Right lobe of liver (tissue), 6 donors: ENCODE measurements at places on chromosomes 7 and 10.

DNA sequence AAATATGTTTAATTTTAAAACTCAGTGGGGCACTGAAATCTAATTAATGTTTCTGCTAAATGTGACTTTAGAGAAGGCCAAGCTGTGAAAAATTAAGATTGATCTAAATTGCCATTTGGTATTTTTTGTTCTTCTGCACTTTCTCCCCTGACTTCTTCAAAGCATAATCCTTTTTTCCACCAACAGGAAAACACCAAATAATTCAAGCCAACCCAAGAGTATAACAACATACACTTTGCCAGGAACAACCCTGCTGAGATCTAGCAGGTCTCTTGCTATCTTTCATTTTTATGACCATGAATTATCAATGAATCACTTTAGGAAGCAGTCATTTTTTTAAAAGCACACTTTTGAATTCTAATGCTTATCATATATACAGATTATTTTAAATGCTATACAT lies 100.1 kb downstream of the USP6NL start:
- DNase-seq, result no peak

- DNase-seq, result no peak
These were observed 57.1 kb downstream of the CYCS start for GRCh38 chr7:25067726-25068501.

- DNase-seq, result no peak
These were observed 23.0 kb downstream of the PHYH start for GRCh38 chr10:13276749-13277365.

DNA sequence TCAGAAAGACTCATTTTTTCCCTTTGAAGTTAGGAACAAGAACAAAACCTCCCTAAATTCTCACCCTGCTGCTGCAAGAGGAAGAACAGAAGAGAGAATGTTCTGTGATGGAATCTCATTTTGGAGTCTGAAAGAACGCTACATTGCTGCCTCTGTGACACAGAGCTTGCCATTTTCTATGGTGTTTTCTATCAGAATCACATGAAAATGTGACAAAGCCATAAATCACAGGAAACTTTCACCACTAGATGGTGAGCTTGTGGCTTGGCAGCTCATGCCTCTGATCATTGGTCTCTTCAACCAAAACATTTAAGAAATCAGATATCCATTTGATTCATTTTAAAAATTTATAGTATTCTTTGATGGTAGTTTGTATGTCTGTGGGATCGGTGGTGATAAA lies 82.9 kb downstream of the CADPS2 start:
- DNase-seq, result no peak

GRCh38 chr10:31207636-31208035 lies 111.4 kb upstream of the ZEB1 start:
- DNase-seq, result no peak

DNA sequence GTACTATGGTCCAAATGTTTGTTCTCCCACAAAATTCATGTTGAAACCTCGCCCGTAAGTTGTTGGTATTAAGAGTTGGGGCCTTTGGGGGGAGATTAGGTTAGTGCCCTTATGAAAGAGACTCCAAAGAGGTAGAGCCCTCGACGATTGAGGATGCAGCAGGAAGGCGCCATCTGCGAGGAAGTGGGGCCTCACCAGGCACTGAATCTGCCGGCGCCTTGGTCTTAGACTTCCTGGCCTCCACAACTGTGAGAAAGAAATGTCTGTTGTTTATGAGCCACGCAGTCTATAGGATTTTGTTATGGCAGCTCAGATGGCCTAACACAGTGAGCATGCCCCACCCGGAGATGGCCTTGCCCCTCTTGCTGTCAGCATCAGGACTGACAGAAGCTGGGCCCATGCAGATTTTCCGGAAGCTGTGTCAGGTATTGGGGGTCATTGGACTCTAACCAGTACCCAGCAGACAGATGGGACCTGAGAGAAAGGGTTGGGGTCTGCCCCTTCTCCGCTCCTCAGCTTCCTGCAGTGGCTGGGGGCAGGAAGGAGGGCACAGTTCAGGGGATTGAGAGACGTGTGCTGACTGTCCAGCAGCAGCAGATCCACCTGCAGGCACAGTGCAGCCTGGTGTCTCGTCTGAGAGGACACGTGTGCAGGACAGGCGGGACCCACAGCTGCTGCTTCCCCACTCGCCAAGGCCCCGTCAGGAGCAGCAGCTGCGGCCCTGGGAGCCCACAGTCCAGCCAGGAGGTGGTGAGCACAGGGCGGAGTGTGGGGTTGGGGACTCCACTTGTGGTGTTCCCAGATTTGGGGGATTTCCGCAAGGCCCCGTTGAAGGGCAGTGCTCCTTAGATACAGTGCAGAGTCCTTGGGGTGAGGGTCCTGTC lies 47.8 kb downstream of the MGMT start:
- no peak for DNase-seq

- DNase-seq, result peak; percentile 80
These were observed 44.3 kb downstream of the PFKP start for GRCh38 chr10:3111621-3112163.

GRCh38 chr7:89029864-89030263 lies 234.3 kb upstream of the TEX47 start:
- DNase-seq, result no peak

DNA sequence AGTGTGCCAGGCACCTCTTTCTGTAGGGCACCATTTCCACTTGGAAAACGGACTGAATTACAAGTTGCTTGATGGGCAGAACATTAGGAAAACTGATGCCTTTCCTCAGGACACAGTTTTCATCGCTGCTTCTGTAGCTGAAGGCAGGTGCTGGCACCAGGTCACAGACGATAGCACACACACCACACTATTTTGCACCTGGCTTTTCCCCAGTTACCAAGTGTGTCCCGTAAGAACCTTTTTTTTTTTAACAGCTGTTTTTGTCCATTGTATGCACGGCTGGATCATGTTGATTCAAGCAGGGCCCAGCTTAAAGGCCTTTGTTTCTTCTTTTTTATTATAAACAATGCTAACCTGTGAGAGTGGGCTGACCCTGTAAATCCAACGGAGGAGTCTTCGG lies 1.3 kb upstream of the GET4 start:
- DNase-seq, result no peak

DNA sequence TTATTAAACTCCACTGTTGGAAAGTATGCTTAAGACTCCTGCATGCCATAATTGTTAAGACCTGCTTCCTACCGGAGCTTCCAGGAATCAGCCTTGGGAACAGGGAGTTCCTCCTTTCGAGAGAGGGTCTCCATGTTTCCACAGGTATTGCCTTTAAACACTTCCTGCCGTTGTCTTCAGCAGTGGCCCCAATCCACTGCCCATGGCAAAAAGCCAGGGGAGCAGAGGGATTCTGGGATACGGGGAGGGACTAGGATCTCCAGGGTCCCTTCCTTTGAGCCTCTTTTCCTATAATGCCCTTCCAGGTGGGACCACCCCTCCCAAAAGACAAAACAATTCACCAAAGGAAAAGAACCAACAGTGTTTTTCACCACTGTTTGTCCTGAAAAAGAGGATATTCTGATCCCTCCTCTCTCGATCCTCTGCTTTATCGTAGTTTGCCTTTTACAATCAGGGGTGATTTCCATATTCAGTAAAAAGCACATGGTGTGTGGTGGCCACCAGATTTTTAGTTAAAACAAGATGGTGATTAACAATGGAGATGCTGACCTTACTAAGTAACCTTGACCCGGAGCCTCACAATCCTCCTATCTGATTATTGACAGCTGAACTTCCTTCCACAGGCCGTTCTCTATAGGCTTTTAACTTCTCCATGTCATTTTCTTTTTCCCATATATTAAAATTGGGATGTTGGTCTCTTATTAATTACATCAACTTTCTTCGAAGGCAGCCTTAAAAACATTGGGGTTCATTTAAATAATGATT lies 36.0 kb downstream of the LRRC72 start:
- no peak for DNase-seq

DNA sequence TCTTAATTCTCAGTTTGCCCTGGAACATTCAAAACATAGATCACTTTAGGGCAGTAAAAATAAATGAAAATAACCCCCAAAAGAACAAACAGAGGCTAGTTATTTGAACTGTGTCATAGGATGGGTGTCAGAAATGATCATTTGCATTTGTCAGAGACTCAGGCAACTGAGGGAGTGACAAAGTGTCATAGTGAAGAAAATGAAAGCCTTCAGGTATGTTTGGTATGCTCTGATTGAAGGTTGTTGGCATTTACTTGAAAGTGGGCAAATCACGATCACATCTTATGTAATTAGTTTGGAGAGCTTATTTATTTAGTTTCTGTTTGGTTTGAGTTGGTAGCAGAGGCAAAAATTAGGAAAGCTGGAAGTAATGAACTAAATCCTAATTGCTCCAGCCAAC lies 880.9 kb downstream of the ANKRD7 start:
- DNase-seq, result no peak

- peak; percentile 58 for DNase-seq
These were observed 58.9 kb upstream of the NUPR2 start for GRCh38 chr7:56174875-56175760.

DNA sequence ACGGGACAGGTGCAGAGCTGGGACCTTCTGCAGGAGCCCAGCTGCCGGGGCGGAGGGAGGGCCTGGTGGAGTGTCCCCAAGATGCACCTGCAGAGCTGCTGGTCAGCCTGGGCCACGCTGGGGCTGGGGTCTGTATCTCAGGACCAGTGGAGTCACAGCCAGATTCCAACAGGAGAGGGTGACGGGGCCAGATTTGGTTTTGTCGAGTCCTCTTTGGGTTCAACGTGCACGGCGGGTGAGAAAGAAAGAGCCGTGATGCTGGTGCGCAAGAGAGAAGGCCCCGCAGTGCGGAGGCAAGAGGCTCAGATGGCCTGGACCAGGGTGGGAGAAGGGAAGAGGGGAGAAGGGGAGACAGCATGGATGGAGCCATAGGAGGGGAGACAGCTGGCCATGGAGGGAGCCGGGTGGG lies 462.9 kb downstream of the PTPRN2 start:
- DNase-seq, result no peak

DNA sequence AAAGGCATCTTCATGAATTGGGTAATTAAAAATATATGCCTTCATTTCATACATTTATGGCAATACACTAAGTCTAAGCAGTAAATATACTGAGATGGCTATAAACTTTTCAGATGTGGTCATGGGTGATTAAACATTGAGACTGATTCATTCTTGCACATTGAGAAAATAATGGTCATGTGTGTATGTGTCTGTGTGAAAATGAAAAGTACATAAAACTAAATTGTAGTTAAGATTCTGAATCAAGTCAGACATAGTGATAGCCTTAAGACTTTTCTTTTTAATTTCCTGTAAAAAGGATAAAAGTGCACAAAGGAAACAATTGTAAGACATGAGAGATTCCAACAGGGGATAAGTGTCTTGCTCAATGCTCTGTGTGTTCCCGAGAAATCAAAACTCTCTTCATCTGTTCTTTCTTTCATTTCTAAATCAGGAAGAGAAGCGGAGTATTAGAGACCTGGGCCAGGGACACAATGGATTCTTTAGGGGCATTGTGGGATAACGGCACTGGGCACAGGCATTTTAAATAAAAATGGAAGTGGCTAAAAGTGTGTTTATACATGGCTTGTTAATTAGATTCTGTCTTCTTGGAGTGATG lies 69.8 kb upstream of the AGR3 start:
- DNase-seq, result no peak

DNA sequence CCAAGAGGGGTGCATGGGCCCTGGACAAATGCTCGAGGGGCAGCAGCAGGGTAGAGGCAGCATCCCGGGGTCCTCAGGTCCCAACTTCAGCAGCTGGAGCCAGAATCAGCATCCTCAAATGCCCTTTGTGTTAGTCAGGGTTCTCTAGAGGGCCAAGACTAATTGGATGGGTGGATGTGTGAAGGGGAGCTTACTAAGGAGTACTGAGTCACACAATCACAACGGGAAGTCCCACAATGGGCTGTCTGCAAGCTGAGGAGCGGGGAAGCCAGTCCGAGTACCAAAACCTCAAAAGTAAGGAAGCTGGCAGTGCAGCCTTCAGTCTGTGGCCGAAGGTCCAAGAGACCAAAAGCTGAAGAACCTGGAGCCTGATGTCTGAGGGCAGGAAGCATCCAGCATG lies 162.9 kb upstream of the TCERG1L start:
- DNase-seq, result no peak

GRCh38 chr7:133675510-133676218 lies 422.8 kb downstream of the EXOC4 start:
- no peak for DNase-seq

- no peak for DNase-seq
These were observed 23.0 kb downstream of the FAM13C start for GRCh38 chr10:59339351-59339750.

GRCh38 chr7:136114966-136115762 lies 138.0 kb upstream of the MTPN start:
- DNase-seq, result peak; percentile 30

- DNase-seq, result no peak
These were observed 284.2 kb downstream of the MTERF1 start for GRCh38 chr7:91596287-91596686.

DNA sequence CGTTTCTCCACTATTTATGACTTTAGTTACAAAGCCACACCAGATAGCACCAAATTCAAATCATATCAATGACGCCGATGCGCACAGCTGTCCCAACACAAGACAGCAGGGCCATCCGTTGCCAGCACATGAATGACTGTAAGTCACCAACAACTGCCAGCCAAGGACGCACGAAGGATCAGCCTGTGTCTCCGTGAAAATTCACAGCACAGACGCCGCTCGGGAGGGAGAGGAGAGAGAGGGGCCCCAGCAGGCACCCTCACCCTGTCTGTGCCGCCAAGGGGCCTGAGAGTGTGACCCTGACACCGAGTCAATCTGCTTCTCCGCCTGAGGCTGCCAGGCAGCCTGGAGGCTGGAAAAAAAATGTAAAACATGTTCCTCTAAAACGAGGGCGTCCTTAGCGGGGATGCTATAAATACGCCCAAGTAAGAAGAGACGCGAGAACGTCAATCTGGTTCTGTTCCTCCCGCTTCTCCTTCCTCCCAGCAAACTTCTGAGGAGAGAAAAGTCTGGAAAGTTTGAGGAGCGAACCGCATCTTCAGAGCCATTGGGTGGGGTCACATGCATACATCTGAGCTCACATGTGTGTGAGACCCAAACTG lies 111.2 kb downstream of the PTPRN2 start:
- DNase-seq, result no peak

DNA sequence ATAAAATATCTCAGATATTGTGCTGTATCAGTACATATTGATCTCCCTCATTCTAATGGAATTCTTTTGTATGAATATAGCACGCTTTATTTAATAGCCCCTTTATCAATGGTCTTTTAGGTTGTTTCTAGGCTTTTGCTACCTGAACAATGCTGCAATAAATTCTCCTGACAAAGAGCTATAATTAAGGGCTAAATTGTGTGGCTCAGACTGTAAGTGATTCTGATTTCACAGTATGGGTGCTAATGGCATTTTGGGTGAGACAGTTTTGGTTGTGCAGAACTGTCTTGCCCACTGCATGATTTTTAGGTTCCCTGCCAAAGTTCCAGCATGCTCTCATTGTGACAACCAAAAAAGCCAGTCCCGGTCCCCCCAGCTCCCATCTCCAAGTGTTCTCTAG lies 363.2 kb downstream of the REEP3 start:
- no peak for DNase-seq

DNA sequence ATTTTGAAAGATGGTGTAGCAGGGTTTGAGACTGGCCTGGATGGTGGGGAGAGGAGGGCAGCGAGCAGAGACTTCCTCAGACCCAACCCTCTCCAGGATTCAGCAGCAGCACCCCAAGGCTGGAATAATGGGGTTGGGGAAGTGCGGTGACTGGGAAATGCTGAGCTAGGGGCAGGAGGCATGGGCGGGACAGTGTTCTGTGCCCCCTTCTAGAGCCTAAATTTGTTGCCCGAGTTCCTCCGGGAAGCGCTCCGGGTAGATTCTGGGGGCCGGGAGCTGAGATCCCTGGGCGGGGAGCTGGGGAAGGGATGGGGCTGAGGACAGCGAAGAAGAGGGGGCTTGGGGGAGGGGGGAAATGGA lies at the start of gene CHAT:
Gene CHAT (plus strand): TSS at position 156 of the 360 bp plus-strand sequence. CDS start 153 bp downstream, at position 309.
- DNase-seq, result no peak

- peak; percentile 83 for DNase-seq
These were observed at the start of gene RUFY2 for GRCh38 chr10:68406815-68407548. Gene RUFY2, minus strand, starts transcription at chr10:68407277. Its CDS starts 88 bp downstream, at chr10:68407189.
